ENCODE measurements at places on chromosomes 12 and 14.

DNA sequence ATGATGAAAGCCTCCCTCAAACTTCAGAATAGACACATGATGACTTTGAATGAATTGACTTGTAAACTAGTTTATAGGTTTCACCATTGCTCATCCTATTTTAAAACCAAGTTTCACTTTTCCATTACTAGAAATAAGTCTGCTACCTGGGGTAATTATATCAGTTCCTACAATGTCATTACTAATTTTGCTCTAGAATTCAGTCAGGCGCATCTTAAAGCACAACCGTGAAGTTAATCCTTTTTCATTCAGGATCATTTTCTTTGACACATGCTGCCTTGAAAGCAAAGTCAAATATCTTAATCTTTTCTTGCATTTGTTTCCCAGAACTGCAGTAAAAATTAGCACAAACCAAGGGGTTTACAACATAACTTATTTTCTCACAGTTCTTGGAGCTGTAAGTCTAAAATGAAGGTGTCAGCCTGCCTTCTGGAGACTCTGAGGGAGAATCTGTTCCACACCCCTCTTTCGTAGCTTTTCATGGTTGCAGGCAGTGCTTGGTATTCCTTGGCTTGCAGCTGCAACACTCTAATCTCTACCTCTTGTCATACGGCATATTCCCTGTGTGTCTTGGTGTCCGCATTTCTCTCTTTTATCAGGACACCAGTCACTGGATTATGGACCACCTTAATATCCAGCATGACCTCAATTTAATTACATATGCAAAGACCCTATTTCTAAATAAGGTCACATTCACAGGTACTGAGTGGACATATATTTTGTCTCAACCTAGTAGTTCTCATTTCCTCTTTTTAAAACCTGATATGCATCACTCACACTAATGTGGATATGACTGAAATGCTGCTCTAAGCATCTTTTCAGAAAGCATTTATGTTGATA lies 114.3 kb upstream of the PDZRN4 start:
- DNase-seq, result no peak

DNA sequence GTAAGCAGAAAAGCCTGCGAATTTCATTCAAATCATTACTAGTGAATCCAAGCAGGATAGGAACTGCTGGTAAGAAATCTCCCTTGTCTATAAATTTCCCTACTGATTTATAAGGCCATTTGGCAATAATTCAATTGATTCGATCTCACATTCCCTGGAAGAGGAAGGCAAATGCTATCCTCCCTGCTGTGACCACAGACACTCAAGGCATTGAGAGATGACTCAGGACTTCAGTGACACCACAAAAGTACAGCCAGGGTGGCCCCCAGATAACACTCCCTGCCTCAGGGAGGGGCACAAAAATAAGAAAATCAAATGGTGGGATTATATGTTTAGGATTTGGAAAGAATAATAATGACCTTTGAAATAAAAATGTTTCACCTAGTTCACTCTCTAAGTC lies 162.7 kb downstream of the GRIP1 start:
- DNase-seq, result no peak

GRCh38 chr12:579420-580110 lies 83.7 kb downstream of the NINJ2 start:
- no peak for DNase-seq

DNA sequence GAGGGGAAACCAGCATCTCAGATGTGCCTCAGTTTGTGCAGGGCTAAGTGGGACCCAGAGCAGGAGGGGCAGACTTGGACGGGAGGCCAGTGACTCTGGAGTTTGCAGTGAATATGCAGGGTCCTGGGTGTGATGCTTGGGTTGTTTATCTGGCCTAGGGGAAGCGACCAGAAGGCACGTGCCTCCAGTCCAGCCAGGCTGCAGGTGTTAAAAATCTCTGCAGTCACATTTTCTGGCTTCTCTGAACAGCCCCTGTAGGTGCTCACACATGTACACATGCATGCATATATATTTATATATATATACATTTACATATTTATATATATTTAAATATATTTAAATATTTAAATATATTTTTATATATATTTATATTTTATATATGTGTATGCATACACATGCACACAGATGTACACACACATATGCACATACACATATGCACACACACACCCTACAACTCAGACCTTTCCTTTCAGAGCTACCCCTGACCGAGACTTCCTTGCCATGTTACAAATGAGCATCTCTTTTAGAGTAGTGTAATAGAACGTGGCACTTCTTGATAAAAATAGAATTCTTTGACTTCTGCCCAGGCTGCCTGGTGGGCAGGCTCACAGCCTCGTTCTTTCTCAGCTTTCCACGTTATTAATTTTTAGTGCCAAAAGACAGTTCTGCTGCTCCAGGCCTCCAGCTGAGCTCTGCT lies 26.8 kb upstream of the TCL1B start:
- DNase-seq, result no peak

GRCh38 chr14:96748362-96748761 lies 48.8 kb upstream of the VRK1 start:
- DNase-seq, result no peak

- no peak for DNase-seq
Observed at GRCh38 chr12:41277946-41278267, 89.8 kb downstream of the PDZRN4 start.
